ENCODE measurements at places on chromosomes 6 and 20.

DNA sequence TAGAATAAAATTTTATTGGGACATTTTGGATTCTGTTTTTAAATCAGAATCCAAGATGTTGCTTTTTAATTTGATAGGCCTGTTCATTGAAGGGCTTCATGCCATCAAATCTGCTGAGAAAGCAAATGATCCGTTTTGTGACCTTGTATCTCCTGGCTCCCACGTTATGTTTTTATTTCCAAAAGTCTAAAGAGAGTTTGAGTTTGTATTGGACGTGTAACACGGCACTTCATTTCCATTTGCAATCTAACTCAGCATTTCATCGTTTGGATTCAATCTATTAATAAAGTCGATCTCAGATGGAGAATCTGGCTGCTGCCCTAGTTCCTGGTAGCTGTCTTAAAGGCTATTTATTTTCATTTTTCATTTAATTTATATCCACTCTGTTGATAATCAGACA is 17.0 kb downstream of the KIF25 start:
- no peak for DNase-seq

DNA sequence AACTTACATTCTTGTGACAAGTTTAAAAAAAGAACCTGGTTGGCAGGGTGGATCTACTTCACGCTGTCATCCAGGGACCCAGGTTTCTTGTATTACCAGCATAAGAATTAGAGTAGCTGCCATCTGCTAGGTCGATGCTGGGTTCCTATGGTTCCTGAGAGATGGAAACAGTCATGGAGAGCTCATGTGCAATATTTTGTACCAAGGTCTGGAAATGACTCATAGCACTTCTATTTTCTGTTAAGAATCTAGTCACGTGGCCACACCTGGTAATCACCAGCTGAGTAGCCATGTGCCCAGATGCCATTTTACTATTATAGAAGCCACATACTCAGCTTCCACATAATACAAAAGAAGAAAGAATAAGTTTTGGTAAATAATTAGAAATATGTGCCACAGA is 171.3 kb downstream of the CD83 start:
- DNase-seq = no peak

DNA sequence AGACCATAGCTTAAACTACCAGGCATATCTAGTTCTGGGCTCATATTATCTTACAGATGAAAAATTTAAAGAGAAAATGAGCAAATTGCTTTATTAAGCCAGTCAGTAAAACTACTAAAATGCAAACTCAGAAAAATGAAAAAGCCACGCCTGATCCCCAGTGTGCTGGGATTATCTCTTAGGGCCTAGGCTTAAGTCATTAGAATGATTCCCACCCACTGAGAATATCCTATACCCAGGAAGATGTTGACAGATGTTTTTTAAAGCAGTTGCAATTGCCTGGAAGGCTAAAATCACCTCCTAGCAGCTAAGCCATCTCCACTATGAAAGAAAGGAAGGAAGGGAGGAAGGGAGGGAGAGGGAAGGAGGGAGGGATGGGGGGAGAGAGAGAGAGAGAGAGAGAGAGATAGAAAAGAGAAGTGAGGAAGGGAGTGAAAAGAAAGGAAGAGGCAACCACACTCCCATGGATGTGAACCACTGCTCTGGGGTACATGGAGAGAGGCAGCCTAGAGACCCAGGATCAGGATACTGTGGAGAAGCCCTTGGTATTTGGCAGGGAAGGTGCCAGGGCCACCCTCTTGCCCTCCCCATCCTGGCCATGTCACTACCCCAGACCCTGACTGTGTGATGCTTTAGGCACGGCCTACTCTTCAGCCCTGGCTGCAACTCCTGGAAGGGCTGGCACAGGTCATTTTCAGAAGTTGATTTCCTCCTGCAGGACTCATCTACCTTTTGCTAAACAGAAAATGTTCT is 21.9 kb downstream of the NEDD9 start:
- DNase-seq = no peak

GRCh38 chr6:81366972-81367371 is 385.5 kb downstream of the TENT5A start:
- no peak for DNase-seq

DNA sequence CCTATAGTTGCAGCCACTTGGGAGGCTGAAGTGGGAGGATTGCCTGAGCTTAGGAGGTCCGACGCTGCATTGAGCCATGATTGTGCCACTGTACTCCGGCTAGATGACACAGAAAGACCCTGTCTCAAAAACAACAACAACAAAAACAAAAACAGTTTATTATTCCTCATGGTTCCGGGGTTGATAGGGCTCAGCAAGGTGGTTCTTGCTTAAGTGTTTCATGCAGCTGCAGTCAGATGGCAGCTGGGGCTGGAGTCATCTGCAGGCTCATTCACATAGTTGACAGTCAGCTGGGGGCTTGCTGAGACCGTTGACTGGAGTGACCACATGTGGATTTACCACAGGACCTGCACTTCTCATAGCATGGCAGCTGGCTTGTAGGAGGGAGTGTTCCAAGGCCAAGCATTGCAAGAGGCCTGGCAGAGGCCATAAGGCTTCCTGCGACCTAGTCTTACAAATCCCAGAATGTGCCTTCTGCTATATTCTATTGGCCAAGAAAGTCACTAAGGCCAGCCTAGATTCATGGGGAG is 28.9 kb upstream of the NNAT start:
- DNase-seq = no peak

DNA sequence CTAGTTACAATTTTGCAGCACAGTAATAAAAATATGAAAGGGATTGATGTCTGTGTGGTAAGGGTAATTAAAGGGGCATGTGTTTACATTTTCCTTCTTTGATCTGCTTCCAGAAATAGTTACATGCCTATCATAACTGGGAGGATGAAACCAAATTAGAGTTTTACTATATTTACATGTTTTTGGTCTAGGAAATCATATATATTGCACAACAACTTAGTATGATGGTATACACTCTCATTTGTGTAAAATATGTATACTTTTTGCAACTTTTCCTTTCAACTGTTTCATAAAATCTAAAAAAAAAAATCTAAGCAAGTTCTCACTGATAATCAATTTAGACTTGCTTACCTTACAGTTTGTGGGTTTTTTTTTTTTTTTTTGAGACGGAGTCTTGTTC is 32.2 kb downstream of the DCBLD1 start:
- no peak for DNase-seq

- no peak for DNase-seq
Observed at GRCh38 chr6:97029056-97029455, 104.5 kb downstream of the KLHL32 start.

DNA sequence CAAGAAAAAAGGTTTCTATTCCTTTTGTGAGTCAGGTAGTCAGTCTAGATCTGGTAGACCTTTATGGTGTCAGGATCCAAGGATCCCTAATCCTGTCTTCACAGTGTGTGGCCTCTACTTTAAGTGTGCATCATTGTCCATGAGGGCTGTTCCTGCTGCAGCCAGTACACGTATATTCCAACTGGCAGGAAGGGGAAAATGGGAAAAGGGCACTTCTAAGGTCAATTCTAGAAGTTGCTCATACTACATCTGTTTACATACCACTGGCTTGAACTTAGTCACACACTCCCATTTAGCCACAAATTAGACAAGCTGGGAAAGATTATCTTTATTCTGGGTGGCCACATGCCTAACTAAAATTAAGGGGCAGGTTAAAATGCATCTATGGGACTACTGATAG is 9.7 kb upstream of the MMS22L start:
- no peak for DNase-seq

DNA sequence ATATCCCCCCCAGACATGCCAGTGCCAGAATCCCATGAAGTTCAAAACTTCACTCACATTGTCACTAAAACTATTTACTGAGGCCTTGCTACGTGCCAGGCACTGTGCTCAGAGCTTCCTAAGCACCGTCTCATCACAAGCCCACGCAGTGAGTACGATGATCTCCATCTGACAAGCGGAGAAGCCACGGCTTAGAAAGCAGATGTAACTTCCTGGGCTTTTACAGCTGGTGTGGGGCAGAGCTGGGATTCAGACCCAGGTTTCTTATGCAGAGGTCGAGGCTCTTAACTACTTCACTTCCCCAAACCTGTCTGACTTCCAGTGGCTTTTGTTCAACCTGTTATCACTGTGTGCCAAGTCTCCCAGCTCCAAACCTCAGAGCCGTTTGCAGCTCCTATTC is 8.3 kb downstream of the MDGA1 start:
- DNase-seq = no peak

DNA sequence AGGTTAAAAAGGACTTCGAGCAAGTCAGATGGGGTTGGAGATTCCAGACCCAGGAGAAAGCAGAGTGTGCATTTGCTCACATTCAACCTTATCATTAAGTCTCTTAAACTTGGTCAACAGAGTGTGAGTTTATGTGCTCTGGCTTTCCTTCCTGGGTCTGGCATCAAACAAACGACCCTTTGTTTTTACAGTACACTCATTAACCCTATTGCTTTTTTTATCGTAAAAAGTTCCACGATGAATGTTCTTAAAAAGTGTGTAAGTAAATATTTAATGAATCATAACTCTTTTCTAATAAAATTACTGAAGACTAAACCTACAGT is 2.5 kb downstream of the FYN start:
- no peak for DNase-seq

DNA sequence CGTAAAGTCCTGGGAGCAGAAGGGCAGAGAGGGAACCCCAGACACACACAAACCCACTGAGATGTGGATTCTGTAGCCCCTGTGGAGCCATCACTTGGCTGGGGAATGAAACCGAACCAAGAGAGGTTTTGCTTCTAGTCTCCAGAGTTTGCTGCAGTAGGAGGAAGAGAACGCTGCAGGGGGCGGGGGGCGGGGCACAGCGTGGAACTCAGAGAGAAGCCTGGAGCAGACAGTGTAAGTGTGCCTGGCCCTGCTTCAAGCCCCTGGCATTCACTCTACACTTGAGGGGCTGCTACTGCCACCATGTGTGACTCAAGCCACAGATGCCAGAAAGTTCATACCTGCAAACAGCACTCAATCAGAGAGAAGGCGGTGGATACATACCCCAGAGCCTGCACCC is 18.9 kb downstream of the GABRR1 start:
- no peak for DNase-seq

GRCh38 chr6:161242779-161243693 is 30.8 kb downstream of the AGPAT4 start:
- no peak for DNase-seq

DNA sequence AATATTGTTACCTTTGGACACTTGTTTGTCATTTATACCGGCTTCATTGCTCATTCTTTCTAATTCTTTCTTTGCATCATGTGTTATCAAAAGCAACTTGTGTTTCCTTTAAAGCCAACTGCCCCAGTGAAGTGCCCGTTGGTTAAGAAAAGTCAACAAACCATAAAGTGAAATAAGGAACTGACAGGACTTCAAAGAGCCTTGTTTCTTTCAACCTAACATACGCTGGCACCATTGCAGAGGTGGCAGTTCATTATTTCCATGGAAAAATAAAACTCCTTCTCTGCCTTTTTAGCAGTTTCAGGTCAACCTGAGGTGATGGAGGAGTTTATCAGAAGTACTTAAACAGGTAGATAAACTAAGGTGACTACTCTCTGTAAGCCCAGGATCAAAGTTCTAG is 28.8 kb downstream of the FERMT1 start:
- no peak for DNase-seq
